COR-L47 (cell line): ENCODE measurements at places on chromosomes 1 and 21.
A peak's percentile ranks its signal among the peaks of the same experiment; 100 is the strongest.

DNA sequence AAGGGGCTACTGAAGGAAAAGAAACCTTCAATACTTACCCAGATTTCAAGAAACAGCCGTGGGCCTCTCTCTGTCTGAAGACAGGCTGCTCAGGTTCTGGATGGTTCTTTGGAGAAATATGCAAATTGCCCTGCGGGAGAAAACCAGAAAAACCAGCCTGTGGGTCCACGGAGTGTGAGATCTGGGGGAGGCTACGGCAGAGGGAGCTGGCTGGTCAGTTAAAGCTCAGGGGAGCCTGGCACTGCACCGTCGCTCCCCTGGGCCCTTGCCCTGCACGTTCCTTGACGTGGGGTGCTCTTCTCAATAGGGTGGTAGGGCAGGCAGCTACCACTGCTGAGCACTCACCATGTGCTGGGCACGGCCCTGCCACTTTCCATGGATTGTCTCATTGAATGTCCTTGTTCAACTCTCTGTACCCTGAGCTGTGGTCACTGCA is 12.7 kb downstream of the TMCO4 start:
- DNase-seq, result no peak

GRCh38 chr1:61420909-61421835 is 303.8 kb downstream of the TM2D1 start:
- DNase-seq, result no peak

DNA sequence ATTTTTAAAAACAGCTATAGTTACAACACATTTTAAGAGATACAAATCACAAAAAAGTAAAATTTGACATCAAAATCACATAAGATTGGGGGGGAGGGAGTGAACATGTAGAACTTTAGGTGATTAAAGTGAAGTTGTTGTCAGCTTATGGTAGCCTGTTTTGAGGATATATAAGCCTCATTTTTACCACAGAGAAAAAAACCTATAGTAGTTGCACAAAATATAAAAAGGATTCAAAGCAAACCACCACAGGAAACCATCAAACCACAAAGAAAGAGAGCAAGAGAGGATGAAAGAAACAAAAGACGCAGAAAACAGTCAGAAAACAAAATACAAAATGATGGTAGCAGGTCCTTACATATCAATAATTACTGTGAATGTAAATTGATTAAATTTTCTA is 291.9 kb upstream of the DEPDC1 start:
- no peak for DNase-seq

DNA sequence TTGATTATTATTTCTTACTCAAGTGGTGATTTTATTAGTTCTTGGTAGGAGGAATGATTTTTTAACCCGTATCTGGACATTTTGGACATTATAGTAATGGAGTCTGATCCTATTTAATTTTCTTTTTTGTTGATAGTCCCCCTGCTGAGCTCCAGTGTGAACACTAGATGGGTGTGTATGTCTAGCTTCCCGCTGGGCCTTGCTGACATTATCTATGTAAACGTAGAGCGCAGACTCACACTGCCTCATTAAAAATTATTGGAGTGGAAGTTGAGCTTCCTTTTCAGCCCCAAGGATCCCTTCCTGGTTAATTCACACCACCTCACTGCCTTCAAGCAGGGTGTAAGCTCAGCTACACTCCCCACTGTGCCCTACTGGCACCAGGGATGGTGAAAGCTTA is 467.6 kb upstream of the PKN2 start:
- peak; percentile 45 for DNase-seq

DNA sequence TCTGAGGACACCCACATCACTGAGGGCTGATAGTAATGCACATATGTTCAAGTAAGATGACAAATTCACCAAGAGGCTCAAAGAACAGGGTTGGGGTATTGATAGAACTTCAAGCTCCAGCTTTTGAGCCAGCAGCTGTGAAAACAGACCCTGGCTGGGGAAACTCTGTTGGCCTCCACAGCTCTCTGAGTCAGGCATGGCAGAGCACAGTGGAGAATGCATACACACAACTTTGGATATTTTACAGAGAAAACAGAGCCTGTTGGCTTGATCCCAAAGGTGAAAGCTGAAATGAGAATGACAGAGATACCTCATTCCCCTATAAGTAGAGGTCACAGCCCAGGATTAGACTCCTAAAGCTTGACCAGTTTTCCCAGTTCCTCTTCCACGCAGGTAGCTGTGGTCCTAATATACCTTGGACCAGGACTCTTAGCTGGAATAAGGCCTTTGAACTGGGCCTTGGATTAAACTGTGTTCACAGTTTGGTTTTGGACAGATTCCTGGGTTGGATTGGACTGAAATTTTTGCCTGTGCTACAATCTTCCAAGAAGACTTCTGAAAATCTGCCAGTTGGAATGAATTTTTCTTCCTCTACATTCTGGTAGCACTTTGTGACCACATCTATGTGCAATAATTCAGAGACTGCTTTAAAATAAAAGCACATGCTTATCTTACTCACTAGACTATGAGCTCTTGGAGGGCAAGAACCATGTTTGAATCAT is 101.6 kb upstream of the HMGB4 start:
- DNase-seq, result no peak

- no peak for DNase-seq
Observed at GRCh38 chr1:235932090-235932510, 65.4 kb upstream of the LYST start.

DNA sequence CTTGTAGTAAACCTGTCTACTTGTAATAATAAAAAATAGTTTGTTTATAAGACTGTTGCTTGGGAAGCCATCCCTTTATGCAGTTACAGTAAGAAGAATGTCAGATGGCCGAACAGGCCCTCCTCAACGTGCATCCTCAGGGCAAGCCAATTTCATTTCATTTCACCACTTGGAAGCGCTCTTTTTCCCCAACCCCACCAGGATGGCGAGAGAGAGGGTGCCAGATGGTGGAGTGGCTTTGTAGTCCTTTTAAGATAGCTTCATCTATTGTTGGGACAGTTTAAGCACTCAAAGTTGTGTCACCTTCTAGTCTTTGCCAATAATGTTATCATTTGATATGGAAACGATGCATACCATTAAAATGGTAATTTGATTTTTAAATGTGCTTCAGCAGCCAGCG is 356.3 kb upstream of the CAMK1G start:
- no peak for DNase-seq

DNA sequence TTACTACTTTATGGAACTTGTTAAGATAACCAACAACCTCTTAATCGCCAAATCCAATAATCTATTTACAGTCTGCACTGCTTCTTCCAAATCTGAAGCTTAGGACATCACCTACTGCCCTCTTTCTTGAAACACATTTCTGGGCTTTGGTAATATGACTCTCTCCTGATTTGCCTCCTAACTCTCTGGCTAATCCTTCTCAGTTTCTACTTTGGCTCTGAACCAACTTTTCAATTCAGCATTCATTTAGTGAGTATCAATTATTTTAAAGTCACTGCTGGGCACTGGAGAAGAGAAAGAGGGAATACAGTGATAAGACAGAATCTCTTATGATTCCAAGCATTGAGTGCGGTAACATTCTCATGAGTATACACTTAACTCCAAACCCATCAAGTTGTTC is 275.0 kb downstream of the AKT3 start:
- peak; percentile 18 for DNase-seq

DNA sequence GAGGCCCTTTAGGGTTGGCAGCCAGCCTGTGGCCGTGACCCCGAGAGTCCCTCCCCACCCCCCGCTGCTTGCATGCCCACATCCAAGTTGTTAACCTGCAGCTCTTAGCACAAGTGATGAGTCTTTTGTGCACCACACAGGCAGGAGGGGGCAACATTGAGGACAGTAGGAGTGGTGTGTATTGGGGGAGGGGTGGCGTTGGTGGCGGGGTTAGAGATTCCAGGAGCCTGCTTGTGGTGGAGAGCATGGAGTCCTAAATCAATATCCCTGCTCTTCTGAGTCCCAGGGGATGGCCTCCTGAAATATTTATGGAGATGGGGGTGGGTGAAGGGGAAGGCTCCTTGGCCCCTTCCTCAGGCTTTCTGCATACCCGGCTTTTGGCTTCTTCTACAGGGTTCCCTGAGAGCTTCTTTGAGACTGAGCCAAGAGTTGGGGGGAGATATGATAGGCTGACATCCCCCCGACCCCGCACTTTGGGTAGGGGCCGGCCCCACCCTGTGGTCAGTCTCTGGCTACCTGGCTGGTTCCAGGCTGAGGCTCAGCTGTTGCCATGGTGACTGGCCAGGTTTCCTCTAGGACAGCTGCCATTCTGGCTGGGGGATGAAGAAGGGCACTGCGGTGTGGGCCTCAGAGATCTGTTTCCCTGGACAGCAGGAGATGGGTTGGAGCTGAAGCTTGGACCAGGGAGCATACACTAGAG is 5.0 kb downstream of the CHRNB2 start:
- DNase-seq, result no peak

- DNase-seq, result no peak
Observed at GRCh38 chr1:160451859-160452232, 51.5 kb downstream of the VANGL2 start.

DNA sequence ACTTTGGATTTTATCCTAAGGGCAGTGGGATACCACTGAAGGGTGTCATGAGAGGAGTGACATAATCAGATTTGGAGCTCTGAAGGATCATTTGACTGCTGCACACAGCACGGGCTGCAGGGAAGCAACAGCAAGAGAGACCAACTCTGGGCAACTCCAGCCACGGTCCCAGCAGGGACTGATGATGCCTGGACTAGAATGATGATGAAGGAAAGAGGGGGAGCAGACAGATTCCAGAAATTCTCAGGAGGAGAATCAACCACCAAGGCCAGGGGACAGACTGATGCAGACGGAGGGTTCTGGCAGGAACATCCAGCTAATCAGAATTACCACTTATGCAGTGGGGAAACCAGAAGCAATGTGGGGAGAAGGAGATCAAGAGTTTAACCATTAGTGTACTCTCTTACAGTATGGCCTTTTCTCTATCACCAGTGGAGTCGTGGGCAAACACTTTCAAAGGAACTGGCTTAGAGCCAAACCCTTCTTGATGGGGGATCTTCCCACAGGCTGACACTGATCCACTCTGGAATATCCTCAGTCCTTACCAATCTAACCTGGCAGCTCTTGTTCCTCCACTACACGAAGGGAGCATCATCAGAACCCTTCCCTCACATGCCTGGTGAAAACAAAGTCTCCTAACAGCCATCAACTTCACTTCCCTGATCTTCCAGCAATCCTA is 3.3 kb downstream of the URB1 start:
- DNase-seq, result no peak

DNA sequence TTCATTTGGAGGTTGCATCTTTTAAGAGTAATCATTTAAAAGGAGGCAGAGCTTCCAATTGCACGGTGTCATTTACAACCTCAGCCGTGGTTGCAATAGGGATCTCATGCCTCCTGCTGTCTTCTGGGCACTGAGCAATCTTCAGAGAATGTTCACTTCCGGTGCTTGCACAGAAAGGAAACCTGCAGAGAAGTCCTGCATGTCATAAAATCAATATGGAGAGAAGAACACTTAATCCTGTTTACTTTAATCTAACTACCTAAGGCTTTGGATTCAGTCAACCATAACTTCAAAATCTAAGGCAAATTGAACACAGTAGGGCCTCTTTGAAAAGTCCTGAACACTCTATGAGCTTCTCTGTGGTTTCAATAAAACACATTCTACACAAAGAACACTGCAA is 11.3 kb upstream of the MAP10 start:
- peak; percentile 75 for DNase-seq

GRCh38 chr1:221053889-221054288 is 174.6 kb downstream of the HLX start:
- DNase-seq, result no peak

DNA sequence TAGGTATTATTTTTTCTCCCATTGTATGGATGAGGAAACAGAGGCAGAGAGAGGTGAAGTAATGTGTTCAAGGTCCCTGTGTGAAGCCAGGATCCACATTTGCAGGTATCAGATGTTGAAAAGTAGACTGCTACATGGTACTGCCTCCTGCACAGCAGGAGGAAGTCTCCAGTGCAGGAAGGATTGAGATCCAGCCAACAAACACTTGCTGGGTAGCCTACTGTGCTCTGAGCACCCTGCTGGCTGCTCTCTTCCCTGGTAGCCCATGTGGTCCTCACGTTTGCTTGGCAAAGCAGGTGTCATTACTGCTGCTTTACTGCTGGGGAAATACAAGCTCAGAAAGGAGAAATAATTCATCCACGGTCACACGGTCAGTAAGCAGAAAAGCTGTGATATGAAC is 21.3 kb upstream of the GRIK3 start:
- DNase-seq, result peak; percentile 89

DNA sequence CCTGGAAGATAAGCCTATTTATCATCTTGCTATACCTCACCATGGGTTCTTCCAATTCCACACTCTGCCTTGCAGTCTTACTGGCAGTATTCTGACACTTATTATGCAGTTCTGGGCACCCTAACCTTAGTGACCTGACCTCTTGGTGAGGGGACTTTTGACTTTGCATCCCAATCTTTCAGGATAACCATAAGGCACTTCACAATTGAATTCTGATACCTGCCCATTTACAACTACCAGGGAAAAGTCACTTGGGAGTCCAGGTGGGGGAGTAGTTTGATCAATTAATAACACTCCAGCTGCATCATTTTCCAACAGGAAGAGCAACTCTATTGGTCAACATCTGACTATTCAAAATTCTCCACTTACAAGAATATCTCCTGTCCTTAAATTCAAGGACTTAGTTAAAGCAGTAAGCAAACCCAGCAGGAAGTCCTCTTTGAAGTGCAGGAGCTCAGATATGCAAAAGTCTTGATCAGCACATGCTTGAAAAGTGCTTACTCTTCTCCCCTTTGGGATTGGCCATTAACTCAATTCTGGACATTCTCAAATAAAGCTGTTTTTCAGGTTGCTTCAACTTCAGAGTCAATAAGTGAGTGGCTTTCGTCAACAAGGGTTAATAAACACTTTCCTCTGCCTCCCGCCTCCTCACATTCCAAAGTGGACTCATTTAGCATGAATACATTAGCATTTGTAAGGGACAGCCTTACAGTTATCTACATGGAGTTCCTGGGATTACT is 177.4 kb upstream of the NRIP1 start:
- no peak for DNase-seq

GRCh38 chr1:167304165-167304564 is 83.5 kb downstream of the POU2F1 start:
- DNase-seq, result no peak

DNA sequence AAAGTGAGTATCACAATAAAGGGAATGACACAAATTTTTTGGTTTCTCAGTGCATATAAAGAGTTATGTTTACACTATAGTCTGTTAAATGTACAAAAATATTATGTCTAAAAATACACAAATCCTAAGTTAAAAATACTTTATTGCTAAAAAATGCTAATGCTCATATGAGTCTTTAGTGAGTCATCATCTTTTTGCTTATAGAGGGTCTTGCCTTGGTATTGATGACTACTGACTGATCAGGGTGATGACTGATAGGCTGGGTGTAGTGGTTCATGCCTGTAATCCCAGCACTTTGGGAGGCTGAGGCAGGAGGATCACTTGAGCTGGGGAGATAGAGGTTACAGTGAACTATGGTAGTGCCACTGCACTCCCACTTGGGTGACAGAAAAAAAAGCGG is 12.9 kb upstream of the NUF2 start:
- no peak for DNase-seq
